ENCODE measurements at places on chromosomes 4 and X. TPM values are rescaled to one million over a fixed set of nuclear protein-coding genes. Genes with fewer than 3 reads are reported as not detected.

RAB40A gene
- 0.92 TPM for total RNA-seq

ASB12 gene
- 0.14 TPM for total RNA-seq

TSPAN6 gene
- total RNA-seq = 37.9 TPM

MED12 gene
- total RNA-seq = 43.2 TPM

SYP gene
- total RNA-seq = 1.9 TPM

ANTXR2 gene
- 163 TPM for total RNA-seq

FAM47C gene
- total RNA-seq = not detected

CNOT6L gene
- 43.2 TPM for total RNA-seq

ADGRG2 gene
- total RNA-seq = 12.5 TPM

RENBP gene
- total RNA-seq = 19.5 TPM

RBMXL3 gene
- not detected for total RNA-seq

BLOC1S4 gene
- total RNA-seq = 18.1 TPM

DNA sequence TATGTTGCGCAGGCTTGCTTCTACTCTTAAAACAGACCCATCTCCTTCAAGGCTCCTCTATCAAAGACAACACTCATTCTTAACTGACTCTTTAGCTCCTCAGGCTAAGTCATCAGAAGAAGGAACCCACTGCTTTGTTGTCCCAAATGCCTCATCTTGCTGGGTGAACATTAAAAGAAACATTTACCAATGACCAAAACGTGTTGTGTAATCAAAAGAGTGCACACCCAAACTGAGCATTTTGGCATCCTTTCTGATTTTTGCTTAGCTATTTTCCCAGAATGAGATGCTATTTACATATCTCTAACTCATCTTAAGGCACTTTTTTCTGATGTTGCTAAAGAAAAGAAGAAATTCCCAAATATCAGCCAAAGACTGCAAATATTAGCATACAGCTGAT lies 131.7 kb upstream of the VCX3A start:
- no peak for DNase-seq

DNA sequence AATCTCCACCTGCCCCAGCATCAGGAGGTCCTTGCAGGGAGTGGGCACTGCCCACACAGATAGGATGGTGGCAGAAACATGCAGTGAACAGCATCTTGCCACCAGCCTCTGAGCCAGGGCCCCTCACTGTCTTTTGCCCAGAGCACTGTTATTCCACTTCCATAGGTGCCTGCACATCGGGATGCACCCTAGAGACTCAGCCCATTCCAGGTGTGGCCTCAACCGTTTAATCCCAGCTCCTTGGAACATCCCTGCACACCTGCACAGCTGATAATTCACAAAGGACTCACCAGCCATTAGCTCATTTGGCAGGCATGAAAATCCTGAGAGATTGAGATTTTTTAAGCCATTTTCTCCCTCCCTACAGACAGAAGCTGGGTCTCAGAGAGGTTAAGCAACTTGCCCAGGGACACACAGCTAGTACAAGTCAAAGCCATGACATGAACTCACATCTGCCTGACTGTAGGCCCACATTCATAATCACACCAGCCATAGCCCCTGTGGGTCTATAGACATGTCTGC lies 116.3 kb downstream of the EFNB1 start:
- no peak for DNase-seq

GRCh38 chr4:27844376-27844775 lies 983.7 kb downstream of the STIM2 start:
- no peak for DNase-seq

DNA sequence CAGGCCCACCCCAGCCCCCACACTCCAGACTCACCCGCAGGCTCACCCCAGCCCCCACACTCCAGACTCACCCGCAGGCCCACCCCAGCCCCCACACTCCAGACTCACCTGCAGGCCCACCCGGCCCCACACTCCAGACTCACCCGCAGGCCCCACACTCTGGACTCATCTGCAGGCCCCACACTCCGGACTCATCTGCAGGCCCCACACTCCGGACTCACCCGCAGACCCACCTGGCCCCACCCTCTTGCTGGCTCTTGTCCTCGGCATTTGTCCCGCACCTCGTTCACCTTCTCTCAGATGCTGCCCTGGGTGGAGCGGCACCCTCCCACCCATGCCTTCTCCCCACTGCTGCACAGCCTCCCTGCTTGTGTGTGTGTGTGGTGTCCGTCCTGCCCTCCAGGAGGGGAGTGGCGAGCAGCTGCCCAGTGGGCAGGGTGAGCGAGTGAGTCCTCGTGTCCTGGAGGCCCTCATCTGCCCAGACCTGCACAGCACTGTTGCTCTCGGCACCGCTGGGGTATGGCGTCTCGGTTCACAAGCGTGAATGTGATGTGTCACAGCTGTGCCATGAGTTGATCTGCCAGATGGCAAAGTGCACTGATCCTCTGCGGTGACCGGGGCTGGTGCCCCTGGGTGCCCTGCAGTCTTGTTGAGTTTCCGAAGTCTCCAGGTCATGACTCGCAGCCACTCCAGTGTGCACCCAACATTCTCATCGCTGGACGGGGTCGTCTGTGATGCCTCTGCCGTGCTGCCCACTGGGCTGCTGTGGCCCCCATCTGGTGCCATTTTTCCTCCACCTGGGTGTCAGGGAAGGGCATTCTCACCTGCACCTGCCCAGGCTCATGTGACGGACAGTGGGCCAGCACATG lies 27.7 kb downstream of the MAEA start:
- no peak for DNase-seq

- DNase-seq = no peak
Measured at GRCh38 chrX:129654652-129655546, at the start of gene APLN. APLN (minus strand) TSS chrX:129654956; CDS start chrX:129654630, 326 bp downstream.

DNA sequence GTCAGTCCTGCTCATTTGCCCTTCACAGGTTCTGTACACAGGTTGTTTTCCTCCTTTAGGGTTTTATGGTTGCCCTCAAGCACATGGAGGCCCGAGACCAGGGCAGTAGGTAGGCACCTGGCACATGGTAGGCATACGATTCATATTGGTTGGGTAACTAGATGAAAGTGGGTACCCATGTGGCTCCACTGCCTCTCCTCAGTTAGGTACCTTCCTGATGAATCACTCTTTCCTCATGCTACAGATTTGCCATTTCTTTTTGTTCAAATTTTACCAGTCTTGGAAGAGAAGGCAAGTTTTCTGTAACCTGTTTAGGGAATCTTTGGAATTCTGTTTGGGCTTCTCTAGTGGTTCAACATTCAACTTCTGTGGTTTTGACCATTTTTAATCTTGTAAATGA lies 121.3 kb downstream of the FHIP1A start:
- no peak for DNase-seq

DNA sequence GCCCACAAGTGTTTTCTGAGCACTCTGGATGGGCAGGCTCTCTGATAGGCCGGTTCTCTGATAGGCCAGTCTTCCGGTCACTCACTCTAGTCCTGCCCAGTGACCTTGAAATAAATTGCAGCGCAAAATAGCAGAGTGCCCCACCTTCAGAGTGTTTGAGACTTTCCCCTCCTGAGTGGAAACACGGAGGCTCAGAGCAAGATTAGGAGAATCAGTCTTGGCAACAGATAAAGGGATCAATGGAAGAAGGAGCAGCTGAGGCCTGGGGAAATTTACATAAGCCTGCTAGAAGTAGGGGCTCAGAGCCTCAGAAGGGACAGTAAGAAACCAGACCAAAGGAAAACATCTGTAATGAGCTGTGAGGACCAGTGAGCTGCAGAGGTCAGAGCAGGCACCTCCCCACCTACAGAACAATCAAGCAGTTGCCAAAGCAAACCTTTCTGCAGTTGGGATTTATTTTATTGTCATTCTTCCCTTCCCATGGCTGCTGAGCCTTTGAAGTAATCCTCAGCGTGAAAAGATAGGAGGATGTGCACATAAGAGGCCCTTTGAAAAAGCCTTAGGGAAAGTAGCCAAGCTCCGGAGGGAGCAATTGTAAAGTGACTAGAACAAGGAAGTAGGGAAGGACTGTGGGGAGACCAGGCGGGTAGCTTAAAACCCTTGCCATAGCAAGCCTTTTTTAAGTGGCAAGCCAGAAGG lies 89.1 kb upstream of the TSPAN5 start:
- DNase-seq = no peak

DNA sequence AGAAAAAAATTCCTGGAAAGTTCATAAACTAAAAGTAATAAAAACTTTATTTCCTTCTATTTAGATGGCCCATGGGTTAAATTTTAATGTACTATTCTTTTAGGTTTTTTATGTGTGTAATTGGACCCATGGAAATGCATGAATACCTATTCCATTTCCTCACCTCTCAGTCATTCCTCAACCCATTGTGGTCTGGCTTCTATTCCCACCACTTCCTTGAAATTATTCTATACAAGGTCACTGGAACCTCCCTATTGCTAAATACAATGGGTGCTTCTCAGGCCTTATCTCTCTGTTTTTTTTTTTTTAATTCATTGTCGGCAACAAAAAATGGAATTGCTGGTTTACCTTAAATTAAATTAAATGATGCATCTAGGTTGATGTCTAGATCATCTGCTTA lies 17.2 kb downstream of the SLC39A8 start:
- no peak for DNase-seq

- no peak for DNase-seq
Measured at GRCh38 chr4:30866346-30866745, 146.2 kb downstream of the PCDH7 start.

GRCh38 chr4:149897783-149898182 lies 82.1 kb upstream of the IQCM start:
- no peak for DNase-seq

DNA sequence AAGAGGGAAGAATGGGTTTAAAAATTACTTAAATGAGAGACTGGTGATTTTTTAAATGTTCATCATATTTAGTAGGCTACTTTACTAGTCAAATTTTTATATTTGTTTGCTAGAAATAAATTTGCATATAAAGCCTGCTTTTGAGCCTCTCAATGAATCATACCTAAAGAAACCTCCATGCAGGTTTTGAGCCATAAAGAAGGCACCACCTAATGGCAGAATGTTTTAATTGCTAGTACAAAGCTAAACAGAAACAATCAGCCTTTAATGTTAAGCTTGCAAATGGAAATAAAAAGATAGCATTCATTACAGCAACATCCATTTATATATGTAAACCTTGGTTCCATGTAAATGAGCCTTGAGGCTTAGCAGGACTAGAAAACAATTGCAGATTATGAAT lies 989.7 kb downstream of the CCSER1 start:
- no peak for DNase-seq

DNA sequence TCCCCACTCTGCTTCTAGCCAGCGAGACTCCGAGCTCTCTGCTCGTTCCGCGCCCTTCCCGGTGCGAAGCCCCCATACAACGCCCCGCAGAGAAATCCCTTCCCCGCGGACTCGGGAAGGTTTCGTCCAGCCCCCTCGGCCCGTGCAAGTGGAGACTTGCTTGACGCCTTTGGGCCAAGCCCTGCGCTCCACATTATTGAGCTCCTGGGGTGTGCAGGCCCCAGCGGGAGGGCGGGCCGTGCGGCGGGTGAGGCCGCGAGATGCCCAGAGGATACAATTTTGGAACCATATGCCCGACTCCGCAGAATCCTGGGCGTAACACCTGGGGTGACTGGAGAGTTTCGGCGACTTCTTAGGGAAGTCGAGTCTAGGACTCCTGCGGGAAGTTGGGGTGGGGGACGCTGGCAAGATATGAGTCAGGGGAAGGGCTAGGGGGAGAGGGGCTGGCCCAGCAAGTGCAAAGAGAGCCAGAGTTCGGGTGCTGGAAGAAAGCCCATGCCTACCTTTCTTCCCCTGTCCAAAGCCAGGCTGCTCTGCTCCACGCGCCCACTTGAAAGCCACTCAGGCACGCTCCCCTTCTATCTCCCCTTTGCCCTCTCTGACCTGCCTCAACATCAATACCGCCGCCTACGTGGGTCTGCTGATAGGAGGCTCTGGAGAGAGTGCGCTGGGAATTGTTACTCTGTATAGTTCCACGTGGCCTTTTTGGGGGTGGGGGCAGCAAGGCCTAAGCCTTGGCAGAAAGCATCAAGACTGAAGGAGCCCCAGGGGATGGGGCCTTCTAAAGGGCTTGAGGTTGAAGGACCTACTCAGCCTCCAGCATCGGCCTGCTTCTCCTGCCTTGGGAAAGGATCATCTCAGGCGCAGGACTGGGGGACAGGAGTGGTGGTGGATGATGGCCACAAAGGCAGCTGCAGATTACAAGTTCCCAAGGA lies 1.2 kb upstream of the ELF4 start:
- DNase-seq = no peak
